ENCODE measurements at places on chromosomes 16 and 17.

GRCh38 chr17:57834146-57834741 is 15.6 kb downstream of the MRPS23 start:
- DNase-seq = no peak

DNA sequence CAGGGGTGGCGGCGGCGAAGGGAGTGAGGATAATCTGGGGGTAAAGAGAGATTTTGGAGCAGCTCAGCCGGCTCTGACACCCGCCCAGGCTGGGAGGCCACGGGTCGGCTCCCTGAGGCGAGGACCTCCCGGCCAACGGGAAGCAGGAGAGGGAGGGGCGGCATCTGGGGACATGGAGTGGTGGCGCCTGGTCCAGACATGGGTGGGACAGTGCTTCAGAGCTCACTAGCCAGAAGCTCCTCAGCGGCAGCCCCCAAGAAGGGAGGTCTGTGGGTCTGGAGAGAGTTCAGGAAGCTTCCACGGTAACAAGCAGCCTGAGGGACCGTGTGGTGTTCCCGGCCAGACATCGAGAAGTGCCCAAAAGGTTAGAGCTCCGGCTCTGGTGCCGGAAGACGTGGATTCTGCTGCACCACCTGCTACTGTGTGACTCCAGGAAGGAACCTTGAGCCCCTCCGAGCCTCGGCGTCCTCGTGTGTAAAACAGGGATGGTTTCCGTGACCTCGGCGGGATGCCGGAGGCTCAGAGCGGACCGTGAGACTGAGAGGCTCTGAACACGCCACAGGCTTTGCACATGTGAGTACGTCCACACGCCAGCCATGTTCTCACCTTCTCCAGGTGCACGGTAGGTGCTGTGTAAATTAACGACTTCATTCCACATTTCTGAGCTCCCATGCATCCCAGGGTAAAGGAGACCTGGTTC is 56.9 kb downstream of the TIMM22 start:
- no peak for DNase-seq

- DNase-seq = no peak
These were observed 1.8 kb downstream of the EFNB3 start for GRCh38 chr17:7706631-7707354.

GRCh38 chr16:6946802-6947201 is 385.8 kb upstream of the RBFOX1 start:
- no peak for DNase-seq

DNA sequence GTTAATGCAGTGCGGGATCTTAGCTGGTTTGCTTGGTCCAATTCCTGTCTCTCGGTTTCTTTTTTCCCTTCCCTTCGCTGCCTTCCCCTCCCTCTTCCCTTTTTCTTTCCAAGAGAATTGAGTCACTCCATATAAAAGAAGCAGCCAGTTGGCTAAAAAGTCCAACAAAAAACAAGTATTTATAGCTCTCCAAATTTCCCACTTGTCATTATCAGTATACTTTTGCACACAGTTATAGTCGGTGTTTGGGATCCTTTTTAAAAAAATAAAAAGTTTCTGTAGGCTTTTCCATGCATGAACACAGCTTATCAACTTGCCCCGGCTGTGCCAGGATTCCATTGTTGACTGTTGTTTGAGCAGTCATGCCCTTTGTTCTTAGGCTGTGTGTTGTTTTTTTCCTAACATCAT is 24.9 kb downstream of the HMOX2 start:
- no peak for DNase-seq

DNA sequence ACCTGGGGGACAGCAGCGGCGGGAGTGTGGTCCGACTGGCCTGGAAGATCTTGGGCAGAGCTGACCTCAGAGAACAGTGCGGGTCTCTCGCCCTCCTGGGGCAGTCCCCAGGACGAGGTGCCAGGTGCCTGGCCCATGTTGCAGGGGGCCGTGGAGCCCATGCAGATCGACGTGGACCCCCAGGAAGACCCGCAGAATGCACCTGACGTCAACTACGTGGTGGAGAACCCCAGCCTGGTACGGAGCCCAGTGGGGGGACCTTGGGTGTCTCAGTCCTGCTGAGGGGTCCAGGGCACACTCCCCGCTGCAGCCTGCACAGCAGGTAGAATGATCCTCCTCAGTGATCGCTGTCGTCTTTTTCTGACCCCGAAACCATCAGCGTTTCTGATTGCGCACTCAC is 1.4 kb downstream of the GPS1 start:
- no peak for DNase-seq

- no peak for DNase-seq
These were observed 37.7 kb downstream of the LDHD start for GRCh38 chr16:75078886-75079285.

- DNase-seq = no peak
These were observed 96.5 kb downstream of the YPEL2 start for GRCh38 chr17:59427996-59428395.

DNA sequence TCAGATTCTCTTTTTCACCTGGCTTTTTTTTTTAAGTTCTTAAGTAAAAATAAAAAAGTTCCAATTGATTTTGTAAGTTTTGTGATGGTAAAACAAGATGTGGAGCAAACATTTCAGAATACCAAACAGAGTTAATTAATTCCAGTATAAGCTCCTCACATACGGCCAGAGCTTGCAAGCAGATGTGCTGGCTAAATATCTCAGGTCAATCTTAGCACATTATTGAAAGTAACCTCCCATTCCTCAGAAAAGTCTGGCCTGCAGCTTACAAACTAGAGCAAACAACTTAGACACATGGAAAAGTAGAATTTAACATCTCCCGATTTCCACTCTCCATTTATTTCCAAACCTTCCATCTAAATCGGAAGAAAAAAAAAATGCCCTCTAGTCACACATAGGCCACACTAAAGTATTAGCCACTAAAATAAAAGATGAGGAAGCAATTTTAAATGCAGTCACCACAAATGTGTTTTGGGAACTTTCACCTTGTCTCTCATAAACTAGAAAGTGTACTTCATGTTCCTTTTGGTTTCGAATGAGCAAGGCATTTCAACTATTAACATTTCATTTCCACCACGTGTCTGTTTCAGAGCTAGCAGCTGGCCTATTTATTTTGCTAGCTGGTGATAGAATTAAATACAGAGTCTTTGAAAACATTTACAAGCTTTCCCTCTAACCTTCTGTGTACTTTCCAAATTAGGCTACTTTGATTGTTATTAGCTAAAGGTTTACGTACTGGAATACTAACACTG is 143.3 kb downstream of the STX8 start:
- no peak for DNase-seq

DNA sequence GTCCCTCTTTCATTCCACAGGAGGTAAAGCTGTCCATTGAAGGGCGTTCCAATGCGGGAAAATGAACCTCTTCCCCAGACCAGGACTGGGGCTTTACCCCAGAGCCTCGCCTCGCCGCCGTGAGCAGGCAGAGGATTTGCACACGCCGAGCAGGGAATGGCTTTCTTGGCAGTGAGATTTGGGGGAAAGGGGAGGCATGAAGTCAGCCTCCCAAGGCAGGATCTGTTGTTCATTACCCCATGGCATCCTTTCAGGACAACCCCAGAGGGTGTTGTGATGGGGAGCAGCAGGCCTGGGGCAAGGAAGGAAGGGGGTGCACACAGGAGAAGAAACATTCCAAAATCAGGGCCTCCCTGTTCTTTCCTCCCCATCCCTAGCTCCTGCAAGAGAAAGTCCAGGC is 6.0 kb downstream of the ATXN1L start:
- no peak for DNase-seq

DNA sequence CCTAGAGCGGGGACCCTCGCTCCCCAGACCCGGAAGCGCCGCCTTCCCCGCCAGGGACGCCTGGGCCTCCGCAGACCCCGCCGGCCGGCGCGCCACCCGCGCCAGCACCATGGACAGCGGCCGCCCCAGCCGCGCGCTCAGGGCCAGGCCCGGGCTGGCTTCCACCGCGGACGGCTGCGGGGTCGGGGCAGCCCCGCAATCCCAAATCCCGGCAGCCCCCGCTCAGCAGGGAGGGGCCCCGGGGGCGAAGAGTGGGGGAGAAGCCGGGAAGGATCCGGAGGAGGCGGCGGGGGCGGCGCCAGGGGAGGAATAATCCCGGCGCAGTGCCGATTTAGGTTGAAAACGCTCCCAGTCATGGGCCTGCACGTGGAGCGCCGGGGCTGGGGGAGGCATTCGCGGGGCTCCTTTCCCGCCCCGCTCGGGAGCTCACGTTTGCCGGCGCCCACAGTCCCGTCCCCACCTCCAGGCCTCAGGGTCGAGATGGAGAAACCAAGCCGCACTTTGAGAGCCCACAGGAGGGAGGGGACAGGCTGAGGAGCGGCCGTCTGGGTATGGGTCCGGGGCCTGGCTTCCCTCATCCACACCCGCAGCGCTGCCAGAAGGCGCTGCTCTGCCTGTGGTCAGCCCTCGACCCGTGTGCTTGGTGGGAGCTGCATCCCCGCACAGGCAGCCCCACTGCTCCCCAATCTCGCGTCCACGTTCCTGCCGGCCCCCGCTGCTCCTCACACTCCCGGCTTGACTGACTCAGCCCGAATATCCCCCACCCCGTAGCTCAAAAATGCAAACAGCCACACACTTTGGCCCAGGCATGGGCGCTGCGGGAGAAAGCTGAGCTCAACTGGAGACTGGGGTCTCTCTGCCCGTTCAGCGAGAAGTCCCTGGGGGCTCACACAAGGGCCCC is 4.7 kb downstream of the FBXL16 start:
- DNase-seq = no peak

- no peak for DNase-seq
These were observed 209.8 kb upstream of the CHMP6 start for GRCh38 chr17:80781807-80782277.

DNA sequence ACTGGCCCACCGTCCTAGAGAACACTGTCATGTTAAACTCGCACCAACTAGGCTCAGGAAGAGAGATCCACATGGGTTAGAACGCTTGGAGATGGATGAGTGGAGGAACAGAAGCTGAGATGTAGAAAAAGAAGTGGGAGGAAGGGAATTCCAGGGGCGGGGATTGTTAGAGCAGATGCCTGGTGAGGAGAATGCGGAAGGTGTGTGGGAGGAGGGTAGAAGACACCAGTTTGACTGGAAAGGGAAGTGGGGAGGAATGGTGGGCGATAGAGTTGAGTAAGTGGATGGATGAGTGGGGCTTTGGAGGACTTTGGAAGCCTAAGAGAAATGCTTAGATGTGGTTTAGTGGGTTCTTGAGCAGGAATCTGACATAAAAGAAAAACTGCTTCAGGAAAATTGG is 37.4 kb downstream of the DHX38 start:
- no peak for DNase-seq

GRCh38 chr17:71099003-71099714 is 929.8 kb downstream of the KCNJ2 start:
- DNase-seq = no peak

- DNase-seq = no peak
These were observed 11.7 kb downstream of the CCDC57 start for GRCh38 chr17:82200743-82201497.

- no peak for DNase-seq
These were observed 2.4 kb upstream of the PERCC1 start for GRCh38 chr16:1428511-1428910.

GRCh38 chr17:42833767-42834422 is 698 bp downstream of the PSME3 start:
- no peak for DNase-seq

DNA sequence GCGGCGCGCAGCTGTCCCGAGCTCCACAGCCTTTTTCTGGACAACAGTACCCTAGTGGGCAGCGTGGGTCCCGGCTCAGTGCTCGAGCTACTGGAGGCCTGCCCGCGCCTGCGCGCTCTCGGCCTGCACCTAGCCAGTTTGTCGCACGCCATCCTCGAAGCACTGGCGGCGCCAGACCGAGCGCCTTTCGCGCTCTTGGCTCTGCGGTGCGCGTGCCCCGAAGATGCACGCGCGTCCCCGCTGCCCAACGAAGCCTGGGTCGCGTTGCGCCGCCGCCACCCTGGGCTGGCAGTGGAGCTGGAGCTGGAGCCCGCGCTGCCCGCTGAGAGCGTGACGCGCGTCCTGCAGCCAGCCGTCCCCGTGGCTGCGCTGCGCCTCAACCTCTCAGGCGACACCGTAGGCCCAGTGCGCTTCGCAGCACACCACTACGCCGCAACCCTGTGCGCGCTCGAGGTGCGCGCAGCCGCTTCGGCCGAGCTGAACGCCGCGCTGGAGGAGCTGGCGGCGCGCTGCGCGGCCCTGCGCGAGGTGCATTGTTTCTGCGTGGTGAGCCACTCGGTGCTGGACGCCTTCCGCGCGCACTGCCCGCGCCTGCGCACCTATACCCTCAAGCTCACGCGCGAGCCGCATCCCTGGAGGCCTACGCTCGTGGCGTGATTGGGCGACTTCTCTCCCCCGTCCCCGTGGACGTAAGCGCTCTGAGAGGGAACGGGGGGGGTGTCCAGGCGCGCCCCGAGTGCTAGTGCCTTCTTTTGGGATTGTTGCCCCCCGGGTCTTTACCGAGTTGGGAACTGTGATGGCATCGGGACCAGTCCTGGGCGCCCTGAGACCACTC is 1.2 kb upstream of the HSF4 start:
- no peak for DNase-seq

DNA sequence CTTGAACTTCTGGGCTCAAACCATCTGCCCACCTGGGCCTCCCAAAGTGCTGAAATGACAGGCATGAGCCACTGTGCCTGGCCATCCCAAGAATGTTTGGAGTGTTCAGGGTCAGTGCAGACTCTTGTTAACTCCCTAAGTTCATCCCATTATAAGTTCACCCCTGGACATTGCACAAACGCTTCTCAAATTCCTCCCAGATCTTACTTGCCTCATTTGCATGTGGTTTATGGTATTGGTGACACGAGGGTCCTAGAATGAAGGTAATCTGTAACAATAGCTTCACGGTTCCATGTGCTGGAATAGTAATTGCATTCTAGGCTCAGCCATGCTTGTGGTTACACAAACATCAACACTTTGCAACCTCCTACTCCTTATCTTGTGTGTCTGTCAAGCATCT is 5.0 kb upstream of the CCDC42 start:
- DNase-seq = no peak

DNA sequence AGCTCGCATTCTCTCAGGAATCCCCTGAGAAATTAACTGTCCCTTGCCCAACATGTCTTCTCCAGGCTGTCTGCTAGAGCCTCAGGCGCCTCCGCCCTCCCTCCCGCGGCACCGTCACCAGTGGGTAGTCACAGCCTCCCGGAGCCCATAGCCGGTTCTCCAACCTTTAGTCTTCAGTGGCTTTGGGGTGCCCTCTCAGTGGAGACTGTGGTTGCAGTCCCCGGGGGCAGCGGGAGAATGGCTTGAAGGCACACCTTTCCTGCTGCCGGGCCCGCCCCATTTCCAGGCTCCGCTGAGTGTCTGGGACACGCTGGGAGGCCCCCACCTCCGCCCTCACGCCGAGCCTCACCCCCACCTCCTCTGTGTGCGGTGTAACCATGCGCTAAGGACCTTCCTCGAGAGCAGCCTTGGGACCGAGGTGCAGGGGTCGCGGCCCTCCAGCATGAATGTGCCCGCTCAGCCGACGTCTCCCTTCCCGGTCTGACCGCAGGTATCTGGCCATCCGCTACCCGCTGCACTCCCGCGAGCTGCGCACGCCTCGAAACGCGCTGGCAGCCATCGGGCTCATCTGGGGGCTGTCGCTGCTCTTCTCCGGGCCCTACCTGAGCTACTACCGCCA is 1.7 kb downstream of the GALR2 start:
- no peak for DNase-seq

GRCh38 chr17:69141431-69142174 is at the start of gene ABCA6:
Gene ABCA6, minus strand, starts transcription at chr17:69141895. Its CDS starts 1,192 bp downstream, at chr17:69140703.
- no peak for DNase-seq

Measured in SIG-M5 (cell line).